Activated T-helper 2 cell treated with anti-CD3 and anti-CD28 coated beads, Interferon-gamma antibody, Interleukin-2, Interleukin-4, amounts not matched to agents 10 μg/mL and 5 μg/mL and 100 μg/mL, durations not matched to agents 14 hours and 24 hours and 36 hours (primary cell): ENCODE measurements at places on chromosomes 3 and 15. TPM values are rescaled to one million over a fixed set of nuclear protein-coding genes. Genes with fewer than 3 reads are reported as not detected.
A peak's percentile ranks its signal among the peaks of the same experiment; 100 is the strongest.

- H3K4me1 ChIP-seq: no peaks in the 10 kb centered on the region
- no peak overlapping the region for H3K27ac ChIP-seq
- no peak for DNase-seq
- no peaks in the 10 kb centered on the region for H3K27me3 ChIP-seq
- H3K4me3 ChIP-seq: no peak overlapping the region
Measured at GRCh38 chr15:48091522-48091921, 29.3 kb upstream of the SLC24A5 start.

GRCh38 chr15:73295630-73296286, 73.0 kb downstream of the HCN4 start:
- no peaks in the 10 kb centered on the region for H3K27me3 ChIP-seq
- DNase-seq: no peak
- H3K27ac ChIP-seq: no peak overlapping the region

- no peaks in the 10 kb centered on the region for H3K27me3 ChIP-seq
- peaks cover 12% of the 10 kb centered on the region for H3K36me3 ChIP-seq
- peak overlapping the region; percentile 2 for H3K27ac ChIP-seq
- no peak overlapping the region for H3K4me3 ChIP-seq
- H3K4me1 ChIP-seq: peaks cover 69% of the 10 kb centered on the region
Measured at GRCh38 chr15:40051616-40052415, 12.8 kb upstream of the SRP14 start.

DNA sequence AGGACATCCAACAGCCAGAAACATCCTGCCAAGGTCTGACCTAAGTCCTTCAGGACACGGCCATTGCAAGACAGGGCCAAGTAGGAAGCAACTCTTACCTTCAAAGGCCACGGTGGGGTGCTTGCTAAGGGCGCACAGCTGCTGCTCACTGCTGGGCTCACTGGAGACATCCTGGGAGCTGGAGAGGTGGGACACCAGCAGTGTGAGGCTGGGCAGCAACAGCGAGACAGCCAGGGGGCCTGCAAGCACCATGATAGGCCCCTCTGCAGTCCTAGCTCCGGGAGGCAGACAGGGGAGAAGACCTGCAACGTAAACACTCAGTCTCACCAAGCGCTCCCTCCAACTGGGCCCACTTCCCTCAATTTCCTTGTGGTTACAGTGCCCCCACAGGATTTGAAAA, 79.2 kb downstream of the SEMA5B start:
- H3K4me3 ChIP-seq: no peak overlapping the region
- no peak for DNase-seq
- H3K4me1 ChIP-seq: no peaks in the 10 kb centered on the region
- H3K27ac ChIP-seq: no peak overlapping the region

- no peak overlapping the region for H3K27ac ChIP-seq
- no peak for DNase-seq
- H3K4me3 ChIP-seq: no peak overlapping the region
- H3K4me1 ChIP-seq: peaks cover 2% of the 10 kb centered on the region
Measured at GRCh38 chr3:52303811-52304210, 12.3 kb upstream of the DNAH1 start.

DNA sequence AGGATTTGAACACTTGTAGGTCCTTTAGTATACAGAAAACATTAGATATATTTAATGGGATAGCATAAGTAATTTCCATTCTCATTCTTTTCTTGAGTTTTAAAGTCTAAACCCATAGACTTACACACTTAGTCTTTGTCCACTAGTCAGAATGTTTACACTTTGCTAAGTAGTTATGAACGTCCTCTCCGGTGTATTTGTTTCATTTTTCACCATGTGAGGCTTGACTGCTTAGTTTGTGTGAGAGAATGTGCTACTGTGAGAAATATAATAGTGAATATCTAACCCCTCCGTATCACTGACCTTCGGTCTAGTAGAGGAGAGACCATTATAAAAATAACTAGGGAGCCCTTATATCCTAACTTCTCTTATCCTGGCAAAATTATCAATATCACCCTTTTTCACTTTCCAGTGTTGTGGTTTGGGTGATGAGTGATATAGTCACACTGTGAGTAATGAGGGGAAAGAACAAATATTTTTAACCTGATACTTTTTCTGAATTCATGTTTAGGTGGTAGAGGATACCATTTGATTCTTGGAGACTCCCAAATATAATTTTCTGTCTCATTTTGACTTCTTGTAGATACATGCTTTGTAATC, 122.4 kb downstream of the UBE2E2 start:
- H3K4me3 ChIP-seq: no peak overlapping the region
- H3K36me3 ChIP-seq: no peaks in the 10 kb centered on the region
- H3K27me3 ChIP-seq: peaks cover 2% of the 10 kb centered on the region
- no peak overlapping the region for H3K27ac ChIP-seq
- H3K4me1 ChIP-seq: peaks cover 5% of the 10 kb centered on the region

DNA sequence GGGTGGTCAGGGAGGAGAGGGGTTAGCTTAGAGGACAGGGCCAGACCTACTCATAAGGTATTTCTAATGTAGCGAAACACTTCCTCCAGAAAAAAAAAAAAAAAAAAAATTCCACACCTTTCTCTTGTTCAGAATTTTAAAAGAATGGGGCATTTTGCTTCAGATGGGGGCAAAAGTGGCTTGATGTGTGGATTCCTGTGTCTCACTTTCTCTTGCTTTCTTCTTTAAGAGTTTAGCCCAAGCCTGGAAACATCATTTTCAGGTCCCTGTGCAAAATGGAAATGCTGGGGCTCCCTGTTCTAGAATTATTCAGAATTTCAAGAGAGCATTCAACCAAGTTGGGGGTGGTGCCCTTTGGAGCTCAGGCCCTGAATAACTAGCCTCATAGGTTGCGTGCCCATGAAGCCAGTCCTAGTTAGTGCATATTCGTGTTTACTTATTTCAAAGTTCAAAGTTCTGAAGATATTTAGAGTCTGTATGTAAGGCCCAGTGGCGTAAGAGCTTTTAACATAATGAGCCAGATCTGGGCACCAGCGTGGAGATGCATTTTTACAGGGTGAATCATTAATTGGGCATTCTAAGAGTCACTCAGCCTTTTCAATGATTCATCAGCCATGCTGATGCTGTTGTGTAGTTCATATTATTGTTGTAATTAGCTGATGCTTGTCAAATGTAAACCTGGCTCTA, 104.5 kb downstream of the RPLP1 start:
- H3K36me3 ChIP-seq: no peaks in the 10 kb centered on the region
- H3K27ac ChIP-seq: no peak overlapping the region
- no peak overlapping the region for H3K4me3 ChIP-seq
- H3K27me3 ChIP-seq: peaks cover 4% of the 10 kb centered on the region

Gene GOLGA6L10
- 0.71 and 1.0 TPM in 2 replicates for total RNA-seq

Gene NEK10
- total RNA-seq: 0.80 and 0.84 TPM in 2 replicates
